ENCODE measurements at places on chromosomes 16 and 17. TPM values are rescaled to one million over a fixed set of nuclear protein-coding genes. Genes with fewer than 3 reads are reported as not detected.

SLC22A31 gene
- total RNA-seq, result 0.58 TPM

SLC4A1 gene
- not detected for total RNA-seq

MT1E gene
- 11.9 TPM for total RNA-seq

ADAD2 gene
- total RNA-seq, result not detected

CLEC19A gene
- total RNA-seq, result not detected

SOX15 gene
- total RNA-seq, result 4.0 TPM

ATAD5 gene
- total RNA-seq, result 2.2 TPM

ABCC11 gene
- 0.29 TPM for total RNA-seq

RABEP2 gene
- total RNA-seq, result 18.6 TPM

Measured in astrocyte (in vitro differentiated cells and primary cell).